ENCODE measurements at places on chromosomes 1 and 21.

- DNase-seq: no peak
Measured at GRCh38 chr21:15224346-15225086, 159.7 kb upstream of the NRIP1 start.

- DNase-seq: no peak
Measured at GRCh38 chr1:31062867-31063380, 2.6 kb downstream of the PUM1 start.

- no peak for DNase-seq
Measured at GRCh38 chr1:40393173-40393572, 19.6 kb downstream of the SMAP2 start.

DNA sequence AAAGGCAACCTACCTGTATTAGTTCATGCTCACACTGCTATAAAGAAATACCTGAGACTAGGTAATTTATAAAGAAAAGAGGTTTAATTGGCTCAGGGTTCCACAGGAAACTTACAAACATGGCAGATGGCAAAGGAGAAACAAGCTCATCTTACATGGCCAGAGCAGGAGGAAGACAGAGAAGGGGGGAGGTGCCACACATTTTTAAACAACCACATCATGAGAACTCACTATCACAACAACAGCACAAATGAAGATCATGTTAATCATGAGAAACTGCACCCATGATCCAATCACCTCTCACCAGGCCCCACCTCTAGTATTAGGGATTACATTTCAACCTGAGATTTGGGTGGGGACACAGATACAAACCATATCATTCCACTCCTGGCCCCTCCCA lies 90.6 kb upstream of the KCTD3 start:
- no peak for DNase-seq

- peak; percentile 36 for DNase-seq
Measured at GRCh38 chr1:20344738-20345137, 54.1 kb downstream of the VWA5B1 start.

GRCh38 chr1:23480187-23481025 lies 3.6 kb downstream of the ASAP3 start:
- no peak for DNase-seq

DNA sequence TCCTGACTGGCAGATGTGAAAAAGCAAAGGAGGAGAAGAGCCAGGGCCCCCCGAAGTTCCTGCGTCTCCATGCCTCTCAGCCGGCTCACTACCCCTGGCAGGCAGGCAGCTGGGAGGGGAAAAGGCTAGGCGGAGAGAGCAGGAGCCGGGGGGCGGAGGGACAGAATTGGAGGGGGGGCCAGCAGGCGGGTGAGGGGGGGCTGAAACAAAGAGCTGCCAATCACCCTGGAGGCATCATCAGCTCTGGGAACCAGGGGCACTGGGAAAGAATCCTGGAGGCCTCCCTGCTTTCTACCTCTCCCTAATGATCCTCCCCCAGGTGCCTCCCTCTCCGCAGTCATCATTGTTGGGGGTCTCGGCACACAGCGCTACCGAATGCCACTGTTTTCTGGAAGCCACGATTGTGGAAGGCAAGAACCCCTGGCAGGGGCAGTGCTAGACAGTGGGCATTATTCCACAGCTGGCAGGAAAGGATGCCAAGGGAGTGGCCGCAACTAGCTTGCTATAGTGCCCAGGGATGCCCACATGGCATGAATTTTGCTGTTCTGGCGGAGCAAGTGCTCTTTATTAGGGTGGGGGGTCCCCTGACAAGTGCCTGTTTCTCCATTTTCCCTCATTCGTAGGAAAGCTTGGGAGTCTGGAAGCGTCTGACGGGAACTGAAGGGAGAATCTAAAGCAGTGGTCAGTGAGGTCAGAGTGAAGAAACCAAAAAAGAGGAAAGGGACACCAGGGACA lies at the start of gene THBS3:
Gene THBS3 (minus strand): TSS at position 92 of the 735 bp plus-strand sequence. CDS start 21 bp downstream, at position 71.
- peak; percentile 61 for DNase-seq

DNA sequence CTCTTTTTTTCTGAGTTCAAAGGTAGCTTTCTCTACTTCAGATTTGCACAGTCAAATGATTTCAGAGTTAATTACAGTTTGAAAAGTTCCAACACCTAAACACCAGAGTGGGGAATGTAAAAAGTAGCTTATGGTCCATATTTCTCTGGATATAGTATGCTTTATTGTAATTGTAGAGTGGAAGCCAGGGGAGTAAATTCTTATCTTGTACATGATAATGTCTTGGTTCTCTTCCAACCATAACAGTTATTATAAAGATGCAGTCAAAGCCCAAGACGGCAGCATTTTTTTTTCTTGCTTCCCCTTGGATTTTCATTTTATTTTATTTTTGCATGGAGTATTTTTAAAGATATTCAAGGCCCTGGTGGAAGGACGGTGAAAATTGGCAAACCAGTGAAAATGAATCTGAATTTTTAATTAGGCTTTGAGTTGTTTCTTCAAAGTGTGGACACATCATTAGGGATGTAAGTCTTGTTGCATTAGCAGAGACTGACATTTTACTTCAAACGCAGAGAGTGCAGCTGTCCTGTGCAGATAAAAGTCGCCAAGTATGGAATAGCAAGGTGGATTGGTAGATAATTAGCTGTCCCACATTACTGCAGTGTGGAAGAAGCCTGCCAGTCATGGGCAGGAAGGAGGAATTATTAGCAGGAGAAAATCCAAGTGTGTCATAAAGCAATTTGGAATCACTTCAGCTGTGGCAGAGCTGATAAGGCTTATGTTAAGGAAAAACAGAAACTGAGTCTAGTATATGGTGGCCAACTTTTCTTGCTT lies 11.3 kb downstream of the CACHD1 start:
- no peak for DNase-seq

DNA sequence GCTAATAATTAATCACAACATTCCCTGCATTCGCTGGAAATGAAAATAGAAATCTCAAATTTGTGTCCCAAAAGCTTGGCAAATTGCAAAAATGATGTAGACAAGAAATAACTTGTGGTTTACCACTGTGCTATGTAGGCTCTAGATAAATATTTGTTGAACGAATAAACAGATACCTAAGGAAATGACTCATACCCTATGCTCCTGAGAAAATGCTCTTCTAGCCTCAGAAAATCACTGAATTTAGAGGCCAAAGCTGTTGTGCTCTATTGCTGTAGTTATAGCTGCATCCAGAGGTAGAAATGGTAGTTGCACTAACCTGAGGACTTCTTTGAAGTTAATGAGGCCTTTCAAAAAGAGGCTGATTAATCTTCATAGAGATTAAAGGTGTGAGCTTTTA lies 142.0 kb upstream of the ZNHIT6 start:
- peak; percentile 6 for DNase-seq
